ENCODE measurements at places on chromosomes 5 and 9.
A peak's percentile ranks its signal among the peaks of the same experiment; 100 is the strongest.

GRCh38 chr5:149961957-149962409 is 1.4 kb downstream of the SLC26A2 start:
- H3K36me3 ChIP-seq = no peaks in the 10 kb centered on the region
- no peaks in the 10 kb centered on the region for H3K27me3 ChIP-seq
- no peaks in the 10 kb centered on the region for H3K4me1 ChIP-seq
- peak overlapping the region; percentile 93 for H3K27ac ChIP-seq

DNA sequence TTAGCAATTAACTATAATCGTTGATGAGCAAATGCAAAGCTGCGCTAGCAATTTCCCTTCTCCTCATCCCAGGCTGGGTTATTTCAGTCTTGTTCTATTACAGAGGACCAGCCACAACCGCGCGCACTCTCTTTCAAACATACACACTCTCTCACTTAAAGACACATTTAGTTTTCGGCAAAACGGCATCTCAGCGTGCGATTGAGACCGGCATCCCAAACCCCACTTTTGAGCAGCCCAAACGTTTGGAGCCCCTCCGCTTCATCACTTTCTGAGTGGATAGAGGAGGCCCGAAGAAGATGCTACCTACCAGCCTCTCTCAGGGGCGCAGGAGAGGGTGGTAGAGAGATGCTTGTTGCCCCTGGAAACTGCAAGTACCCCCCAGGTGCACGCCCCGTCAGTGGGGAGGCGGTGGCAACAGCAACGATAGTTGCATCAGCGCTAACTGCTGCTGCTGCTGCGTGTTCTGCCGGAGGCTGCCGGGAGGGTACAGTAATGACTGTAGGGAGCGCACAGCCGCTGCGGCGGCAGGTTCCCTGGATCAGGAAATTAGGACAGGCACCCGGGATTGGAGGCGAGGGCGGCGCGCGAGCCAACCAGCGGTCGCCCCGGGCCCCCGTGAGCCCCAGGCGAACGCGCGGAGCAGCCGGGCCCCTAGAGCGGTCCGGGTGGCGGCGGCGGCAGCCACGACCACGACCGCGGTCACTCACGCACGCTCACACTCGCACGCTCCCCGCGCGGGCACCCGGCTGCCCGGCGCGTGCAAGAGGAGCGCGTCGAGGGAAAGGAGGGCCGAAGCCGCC is 467 bp upstream of the VLDLR start:
- H3K27ac ChIP-seq = no peak overlapping the region
- no peaks in the 10 kb centered on the region for H3K36me3 ChIP-seq
- H3K4me3 ChIP-seq = peak overlapping the region; percentile 74
- peak; percentile 75 for DNase-seq
- no peaks in the 10 kb centered on the region for H3K4me1 ChIP-seq

- no peaks in the 10 kb centered on the region for H3K4me1 ChIP-seq
- no peaks in the 10 kb centered on the region for H3K36me3 ChIP-seq
- H3K4me3 ChIP-seq = no peak overlapping the region
- H3K27me3 ChIP-seq = no peaks in the 10 kb centered on the region
- no peak overlapping the region for H3K27ac ChIP-seq
Observed at GRCh38 chr9:27248702-27249101, 48.2 kb downstream of the EQTN start.

DNA sequence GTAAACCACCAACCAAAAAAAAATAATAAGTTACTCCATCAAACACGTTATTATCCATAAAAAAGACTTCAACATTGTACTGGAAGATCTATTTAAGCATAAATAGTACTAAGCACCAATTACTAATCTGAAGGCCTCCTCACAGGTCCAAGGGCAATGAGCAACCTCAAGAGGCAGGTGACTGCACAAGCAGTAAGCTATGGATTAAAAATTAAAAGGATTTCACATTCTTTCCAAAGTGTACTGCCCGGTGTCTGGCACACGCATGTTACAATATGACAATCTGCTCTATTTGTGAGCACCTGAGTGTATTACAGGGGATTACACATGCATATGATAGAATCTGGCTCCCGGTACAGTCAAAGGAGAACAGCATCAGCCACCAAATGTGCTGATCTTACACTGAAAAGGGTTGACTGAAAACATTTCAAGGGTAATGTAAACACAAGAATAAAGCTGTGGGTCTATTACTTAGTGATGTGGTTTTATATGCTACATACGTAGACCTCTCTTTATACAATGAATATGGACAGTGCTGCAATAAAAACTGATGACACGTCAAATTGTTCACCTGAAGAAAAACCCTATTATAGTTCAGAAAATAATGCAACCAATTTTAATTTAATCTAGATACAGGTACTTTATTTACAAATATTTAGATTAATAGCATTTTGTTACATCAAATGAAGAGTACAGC is 22.8 kb downstream of the RAB14 start:
- no peaks in the 10 kb centered on the region for H3K36me3 ChIP-seq
- DNase-seq = no peak
- H3K27me3 ChIP-seq = no peaks in the 10 kb centered on the region

DNA sequence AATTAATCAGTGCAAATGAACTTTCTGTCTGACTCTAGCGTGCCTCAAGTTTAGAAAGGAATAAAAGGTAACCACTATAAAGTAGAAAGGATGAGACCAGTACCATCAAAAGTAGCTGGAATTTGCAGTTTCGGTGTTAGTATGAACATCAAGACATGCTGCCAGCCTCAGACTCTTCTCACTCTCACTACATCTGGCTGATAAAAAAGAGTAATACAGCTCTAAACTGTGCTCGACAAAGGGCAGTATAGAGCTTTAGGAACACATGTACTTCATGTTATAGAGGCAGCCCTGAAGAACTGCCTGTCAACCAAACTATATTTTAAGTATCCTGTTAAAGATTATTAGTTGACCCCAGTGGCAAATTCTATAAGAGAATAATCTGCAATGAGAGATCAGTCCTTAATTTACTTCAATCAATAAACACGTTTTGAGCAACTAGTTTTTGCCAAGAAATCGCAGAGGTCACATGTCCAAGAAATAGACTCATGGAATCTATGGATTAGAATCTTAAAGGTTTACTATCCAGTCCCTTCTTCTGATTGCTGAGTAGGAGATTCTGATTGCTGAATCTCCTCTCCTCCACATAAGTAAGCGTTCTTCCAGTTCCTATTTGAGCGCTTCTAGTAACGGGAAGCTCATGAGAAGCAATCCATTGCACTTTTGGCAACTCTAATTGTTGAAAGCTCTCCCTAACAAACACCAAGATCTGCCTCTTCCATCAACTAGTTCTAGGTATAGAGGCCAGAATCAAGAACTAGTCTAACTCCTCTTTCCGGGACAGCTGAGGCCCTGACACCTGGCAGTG is 941 bp downstream of the XPA start:
- DNase-seq = no peak
- peak overlapping the region; percentile 80 for H3K4me3 ChIP-seq
- H3K4me1 ChIP-seq = peaks cover 16% of the 10 kb centered on the region
- H3K27ac ChIP-seq = peak overlapping the region; percentile 90
- no peaks in the 10 kb centered on the region for H3K36me3 ChIP-seq

DNA sequence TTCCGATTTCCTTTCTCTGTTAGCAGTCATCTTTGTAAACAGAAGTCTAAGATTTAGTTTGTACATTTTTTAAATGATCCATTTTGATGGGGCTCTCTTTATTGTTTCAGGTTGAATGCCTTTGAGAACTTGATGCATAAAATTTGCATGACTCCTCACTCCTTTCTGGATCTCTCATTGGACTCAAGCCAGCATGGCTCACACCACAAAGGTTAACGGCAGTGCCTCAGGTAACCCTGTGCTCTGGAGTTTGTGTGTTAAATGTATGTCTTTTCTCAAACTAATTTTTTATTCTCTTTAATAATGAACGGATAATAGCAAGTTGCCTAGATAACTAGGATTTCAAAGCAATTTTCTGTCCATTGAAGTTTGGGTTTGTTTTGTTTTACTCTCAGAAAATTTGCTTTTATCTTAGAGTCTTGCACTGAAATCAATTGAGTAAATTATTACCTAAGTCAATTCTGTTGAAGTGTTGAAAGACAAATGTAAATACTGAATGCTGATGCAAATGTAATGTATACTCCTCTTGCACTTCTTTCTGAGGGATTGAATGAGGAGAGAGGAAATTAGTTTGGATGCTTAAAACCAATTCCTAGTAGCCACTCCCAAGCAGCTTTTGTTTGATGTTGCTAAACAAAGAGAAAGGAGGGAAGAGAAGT is 164.6 kb upstream of the DMRT1 start:
- no peaks in the 10 kb centered on the region for H3K27me3 ChIP-seq
- H3K4me3 ChIP-seq = no peak overlapping the region
- DNase-seq = no peak
- H3K27ac ChIP-seq = no peak overlapping the region
